Right ventricle myocardium inferior (tissue), 1 donor: ENCODE measurements at places on chromosomes 16 and 17. TPM values are rescaled to one million over a fixed set of nuclear protein-coding genes. Genes with fewer than 3 reads are reported as not detected.

FMNL1 gene
- 13.7 TPM for total RNA-seq

LDHD gene
- 71.8 TPM for total RNA-seq

- DNase-seq = no peak
Observed at GRCh38 chr17:50865060-50865867, 890 bp downstream of the TOB1 start.

- no peak for DNase-seq
Observed at GRCh38 chr16:11583889-11584565, 2.7 kb downstream of the LITAF start.
